ENCODE measurements at places on chromosomes 2 and 18.

DNA sequence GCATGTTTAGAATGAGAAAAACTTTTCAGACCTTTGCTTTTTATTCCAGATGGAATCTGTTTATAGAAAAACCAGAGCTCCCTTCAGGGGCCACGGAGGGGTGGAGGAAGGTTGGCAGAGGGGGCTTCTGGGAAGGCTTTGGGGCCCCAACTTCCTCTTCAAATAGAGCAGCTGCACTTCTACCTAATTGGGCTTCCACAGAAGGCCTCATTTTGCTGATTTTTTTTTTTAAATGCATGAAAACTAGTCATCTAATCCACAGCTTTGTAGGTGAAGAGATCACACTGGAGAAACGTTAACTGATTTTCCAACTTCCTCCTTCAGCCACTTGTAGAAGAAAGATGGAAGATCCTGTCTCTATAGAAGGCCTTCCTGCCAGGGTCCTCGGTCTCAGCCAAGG is 181.8 kb downstream of the BCL11A start:
- DNase-seq, result no peak

- peak; percentile 16 for DNase-seq
Observed at GRCh38 chr2:172101821-172102390, 794 bp downstream of the DLX2 start.

DNA sequence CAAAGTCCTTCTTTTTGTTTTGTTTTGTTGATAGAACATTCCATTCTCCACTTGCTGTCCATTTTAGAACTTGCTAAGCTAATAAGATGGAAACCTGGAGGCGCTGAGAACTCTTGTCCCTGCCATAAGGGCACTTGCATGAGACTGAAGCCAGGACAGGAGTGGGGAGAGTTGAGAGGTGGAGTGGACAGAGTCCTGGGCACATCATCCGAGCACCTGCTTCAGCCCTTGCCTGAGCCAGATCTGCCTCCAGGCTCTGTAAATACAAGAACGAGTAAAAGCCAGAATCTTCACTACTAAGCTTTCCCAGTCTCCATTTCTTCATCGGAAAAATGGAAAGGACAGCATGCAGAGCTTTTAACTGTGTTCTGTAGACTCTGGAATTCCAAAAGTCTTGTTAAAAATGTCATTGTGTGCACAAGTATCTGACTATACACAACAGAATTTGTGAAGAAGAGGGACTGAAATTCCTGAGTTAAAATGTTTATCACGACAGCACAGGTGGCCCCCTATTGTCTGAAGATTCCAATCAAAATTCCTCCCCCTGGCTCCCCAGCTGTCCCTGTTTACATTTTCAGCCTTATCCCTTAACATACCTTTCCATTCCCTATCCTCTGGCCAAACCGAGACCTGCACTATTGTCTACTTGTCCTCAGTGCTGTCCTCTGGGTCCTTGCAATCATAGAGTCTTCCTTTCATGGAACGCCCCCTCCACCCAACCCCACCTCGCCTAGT is 498.2 kb upstream of the TNP1 start:
- no peak for DNase-seq

GRCh38 chr2:182541268-182541667 is 114.4 kb upstream of the PDE1A start:
- no peak for DNase-seq
